ENCODE measurements at places on chromosomes 4 and X.

DNA sequence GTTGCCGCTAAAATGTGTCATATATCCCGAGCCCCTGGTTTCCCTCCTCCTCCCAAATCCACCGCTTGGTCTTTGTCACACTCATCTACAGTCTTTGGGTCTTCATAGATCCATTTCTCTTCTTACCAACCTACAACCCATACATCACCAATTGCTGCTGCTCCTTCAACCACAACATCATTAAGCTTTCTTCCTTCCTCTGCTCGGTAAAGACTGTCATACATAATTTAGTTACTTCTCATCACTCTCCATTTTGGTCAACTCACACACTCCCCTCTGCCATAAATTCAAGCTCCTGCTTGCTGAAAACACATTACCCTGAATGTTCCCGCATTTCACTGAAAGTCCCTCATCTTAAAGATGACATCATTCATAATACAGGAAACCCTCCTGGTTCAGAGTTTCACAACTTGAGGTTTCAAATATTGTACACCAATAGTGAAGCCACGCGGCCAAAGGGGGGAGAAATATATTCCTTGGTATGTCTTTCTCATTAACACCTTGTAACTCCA is 1.7 kb upstream of the DCTD start:
- peak; percentile 48 for DNase-seq

DNA sequence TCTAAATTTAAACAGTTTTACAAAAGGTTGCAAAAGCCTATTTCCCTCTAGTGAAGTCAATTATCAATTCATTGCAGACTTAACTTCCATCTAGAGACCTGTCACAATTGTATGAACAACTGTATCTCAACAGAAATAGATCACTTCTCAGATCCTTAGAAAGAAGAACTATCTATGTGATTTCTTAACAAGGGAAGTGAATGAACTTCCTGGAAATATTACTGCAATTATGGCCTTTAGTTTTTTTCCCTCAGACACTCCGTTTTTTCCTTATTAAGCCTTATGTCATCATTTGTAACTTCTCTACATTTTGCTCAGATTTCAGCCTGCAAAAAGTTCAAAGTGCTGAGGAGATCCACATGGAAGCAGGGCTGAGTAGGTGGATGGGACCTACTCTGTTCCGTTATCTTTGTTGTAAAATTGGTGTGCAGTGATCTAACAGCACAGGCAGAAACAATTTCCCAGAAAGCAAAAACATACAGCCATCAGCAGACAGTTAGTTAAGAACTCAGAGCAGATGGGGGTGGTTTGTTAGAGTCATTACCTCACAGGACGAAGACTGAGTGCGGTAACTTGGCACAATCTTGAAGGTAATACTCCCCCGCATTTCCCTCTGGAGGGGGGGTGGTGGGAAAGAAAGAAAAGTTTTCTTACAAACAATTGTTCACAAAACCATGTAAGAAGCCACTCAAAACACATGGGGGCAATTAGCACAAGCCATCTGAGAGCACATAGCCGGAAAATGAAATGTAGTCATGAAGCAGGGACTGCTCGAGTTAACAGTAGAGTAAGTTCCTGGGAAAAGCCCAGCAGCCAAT is 112.3 kb downstream of the NYX start:
- peak; percentile 56 for DNase-seq

GRCh38 chr4:858041-858481 is 32.1 kb upstream of the CPLX1 start:
- no peak for DNase-seq

DNA sequence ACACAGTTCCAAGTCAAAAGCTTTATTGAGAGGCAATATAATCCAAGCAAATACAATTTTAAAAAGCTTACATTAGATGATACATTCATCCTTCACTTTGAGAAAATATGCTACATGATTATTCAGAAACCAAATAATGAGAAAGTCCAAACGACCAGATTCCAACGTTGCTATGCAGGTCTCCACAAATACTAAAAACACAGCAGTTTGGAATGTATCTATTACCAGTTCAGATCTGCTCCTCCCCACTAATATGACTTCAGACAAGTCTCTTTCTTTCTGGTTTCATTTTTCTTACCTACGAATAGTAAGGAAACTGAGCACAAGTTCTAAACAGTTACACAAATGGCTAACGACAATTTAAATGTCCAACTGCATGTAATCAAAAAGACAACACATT is 9.5 kb downstream of the NAF1 start:
- DNase-seq, result no peak

DNA sequence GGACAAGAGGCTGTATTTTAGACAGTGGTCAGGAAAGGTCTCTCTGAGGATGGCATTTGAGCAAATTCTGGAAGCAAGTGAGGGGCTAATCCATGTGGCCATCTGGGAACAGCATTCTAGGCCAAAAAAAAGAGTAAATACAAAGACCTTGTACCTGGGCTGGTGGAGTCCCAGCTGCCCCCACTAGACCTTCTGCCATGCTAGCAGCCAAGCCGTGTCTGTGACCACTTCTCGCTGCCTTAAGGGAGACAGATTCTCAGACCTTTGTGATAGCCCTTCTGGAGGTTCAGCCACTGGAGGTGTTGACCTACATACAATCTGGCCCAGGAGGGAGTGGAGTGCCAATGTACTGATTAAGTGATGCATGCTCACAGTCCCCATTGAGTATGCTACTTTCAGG is 506.2 kb downstream of the MID1IP1 start:
- DNase-seq, result no peak

DNA sequence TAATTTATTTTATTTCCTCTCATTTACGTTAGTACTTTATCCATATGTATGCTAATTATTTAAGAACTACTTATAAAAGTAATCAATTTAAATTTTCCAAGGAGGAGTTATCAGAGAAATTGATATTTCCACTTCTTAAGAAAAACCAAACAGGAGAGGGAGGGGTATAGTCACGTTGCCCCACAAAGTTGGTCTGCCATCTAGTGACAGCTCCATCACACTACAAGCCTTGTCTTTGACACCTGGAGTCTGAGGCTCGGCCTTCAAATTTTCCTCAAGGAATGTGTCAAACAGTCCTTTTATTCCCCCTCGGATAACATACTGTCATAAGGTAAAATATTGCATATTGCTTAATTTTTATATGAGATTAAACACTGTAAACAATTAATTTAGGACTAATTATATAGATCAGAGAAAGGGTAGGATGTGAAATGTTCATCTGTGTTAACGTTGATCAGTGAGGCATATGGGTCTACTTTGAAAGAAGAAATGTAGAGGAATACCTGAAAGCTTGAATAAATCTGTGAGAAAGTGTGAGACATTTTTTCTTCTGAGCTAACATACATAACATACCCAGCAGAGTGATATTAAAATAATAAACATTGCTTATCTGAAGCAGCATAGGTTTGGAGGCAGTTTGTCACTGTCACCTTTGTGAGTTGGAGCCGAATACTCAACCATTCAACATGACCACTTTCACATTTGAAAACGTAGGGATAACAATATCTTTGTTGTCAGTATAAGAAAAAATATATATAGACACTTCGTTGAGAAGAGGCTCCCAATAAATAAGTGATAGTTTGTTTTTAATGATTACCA is 114.4 kb downstream of the GLRA3 start:
- DNase-seq, result peak; percentile 59

DNA sequence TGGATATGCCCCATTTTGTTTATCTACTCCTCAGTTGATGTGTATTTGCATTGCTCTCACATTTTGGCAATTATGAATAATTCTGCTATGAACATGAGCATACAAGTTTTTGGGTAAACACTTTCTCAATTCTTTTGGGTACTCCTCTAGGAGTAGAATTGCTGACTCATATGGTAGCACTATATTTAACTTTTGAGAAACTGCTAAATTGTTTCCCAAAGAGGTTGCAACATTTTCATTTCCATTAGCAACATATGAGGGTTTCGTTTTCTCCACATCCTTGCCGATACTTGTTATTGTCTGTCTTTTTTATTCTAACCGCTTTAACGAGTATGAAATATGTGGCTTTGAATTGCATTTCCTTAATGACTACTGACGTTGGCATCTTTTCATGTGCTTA is 185.4 kb downstream of the TSPAN5 start:
- no peak for DNase-seq

DNA sequence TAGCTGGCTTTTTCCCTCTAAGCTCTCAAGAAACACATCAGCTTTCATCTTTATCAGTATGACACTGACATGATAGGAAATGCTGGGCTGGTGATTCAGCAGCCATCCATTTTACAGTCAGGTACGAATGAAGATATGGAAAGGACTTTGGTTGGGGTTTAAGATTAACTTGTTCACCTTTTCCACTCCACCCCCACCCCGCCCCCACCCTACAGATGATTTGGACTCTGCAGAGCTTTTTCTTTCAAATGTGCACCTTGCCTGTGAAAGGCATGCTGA is 132.6 kb downstream of the AKAP4 start:
- no peak for DNase-seq

- no peak for DNase-seq
Measured at GRCh38 chrX:25548811-25549210, 533.0 kb upstream of the ARX start.

DNA sequence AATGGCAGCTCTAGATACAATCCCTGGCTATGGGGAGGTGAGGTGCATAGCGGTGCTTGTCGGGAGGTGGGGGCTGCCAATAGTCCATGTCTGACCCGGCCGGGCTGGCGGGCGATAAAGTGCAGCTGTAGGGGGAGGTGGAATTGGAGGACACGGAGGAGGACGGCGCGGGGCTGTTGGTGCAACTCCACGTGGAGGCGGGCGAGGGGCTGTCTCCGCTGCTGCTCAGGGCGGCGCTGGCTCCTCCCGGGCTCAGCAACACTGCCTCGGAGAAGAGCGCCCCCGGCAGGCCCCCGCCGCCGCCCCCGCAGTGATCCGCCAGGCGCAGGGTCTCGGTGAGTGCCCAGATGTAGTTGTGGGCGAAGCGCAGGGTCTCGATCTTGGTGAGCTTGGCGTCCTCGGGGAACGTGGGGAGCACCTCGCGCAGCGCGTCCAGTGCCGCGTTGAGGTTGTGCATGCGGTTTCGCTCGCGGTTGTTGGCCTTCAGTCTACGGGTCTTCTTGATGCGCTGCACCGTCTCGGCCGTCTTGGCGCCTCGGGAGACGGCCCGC is 1.3 kb downstream of the NEUROG2 start:
- DNase-seq, result no peak

GRCh38 chr4:72063726-72064125 is 31.9 kb downstream of the NPFFR2 start:
- no peak for DNase-seq

GRCh38 chrX:72569786-72570185 is 2.9 kb downstream of the HDAC8 start:
- DNase-seq, result no peak

DNA sequence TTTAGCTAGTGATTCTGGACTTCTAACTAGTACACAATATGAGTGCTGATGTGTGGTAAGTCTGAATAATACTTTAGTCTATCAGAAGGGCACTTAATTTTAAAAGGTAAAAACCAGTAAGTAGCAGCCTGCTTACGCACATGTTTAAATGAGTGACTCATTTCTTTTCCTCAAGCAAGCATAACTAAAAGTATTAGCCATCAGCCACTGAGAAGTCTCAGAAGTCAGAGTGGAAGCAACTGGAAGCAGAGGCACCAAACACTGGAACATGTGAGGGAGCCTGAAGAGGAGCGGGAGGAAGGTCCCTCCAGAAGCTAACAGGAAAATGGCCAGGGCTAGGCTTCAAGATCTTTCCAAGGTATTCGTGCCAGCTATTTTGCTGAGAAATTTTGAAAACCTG is 257.7 kb downstream of the RAPGEF2 start:
- DNase-seq, result no peak

- peak; percentile 32 for DNase-seq
Measured at GRCh38 chrX:153460826-153461225, 9.6 kb downstream of the HAUS7 start.

- no peak for DNase-seq
Measured at GRCh38 chr4:159017323-159018026, 85.4 kb upstream of the RAPGEF2 start.

- peak; percentile 4 for DNase-seq
Measured at GRCh38 chr4:47704693-47705325, 133.1 kb downstream of the CORIN start.

DNA sequence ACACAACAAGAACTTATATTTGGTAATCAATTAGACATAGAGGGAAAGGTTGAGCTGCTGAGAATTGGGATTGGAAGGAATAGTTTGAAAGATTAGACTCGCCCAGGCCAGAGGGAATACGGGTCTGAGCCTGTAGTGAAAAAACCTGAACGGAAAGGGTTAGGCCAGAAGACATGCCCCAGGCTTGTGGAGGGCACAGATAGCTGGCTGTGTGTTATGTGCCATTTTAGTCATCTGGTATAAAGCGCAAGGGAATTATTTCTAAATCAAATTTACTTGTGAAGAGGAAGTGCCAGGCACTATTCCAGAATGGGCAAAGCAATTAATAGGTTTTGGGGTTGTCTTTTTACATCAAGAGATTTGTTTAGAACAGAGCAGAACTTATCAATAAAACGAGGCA is 187.5 kb upstream of the ANKRD50 start:
- DNase-seq, result no peak

All from inflammatory macrophage treated with lipopolysaccharide for 1 hour (primary cell).